Myocyte (in vitro differentiated cells): ENCODE measurements at places on chromosomes 1 and 21. TPM values are rescaled to one million over a fixed set of nuclear protein-coding genes. Genes with fewer than 3 reads are reported as not detected.

The CFAP141 gene
- not detected in 2 replicates for total RNA-seq

The AKR7A3 gene
- total RNA-seq, result 0.19 and 0.52 TPM in 2 replicates

The KCNK1 gene
- total RNA-seq, result not detected in 2 replicates

The RBM15 gene
- total RNA-seq, result 32.2 and 34.7 TPM in 2 replicates

The CDA gene
- 0.16 TPM in 1 of 2 replicates, not detected in the other for total RNA-seq

The SELENOF gene
- total RNA-seq, result 104 and 129 TPM in 2 replicates

The RNU1-4 gene
- not detected in 2 replicates for total RNA-seq

The MPZ gene
- total RNA-seq, result 1.7 and 2.8 TPM in 2 replicates

The FCER1G gene
- not detected in 2 replicates for total RNA-seq

The TPTE gene
- not detected in 2 replicates for total RNA-seq

The LBR gene
- 13.7 and 14.3 TPM in 2 replicates for total RNA-seq

The BSND gene
- total RNA-seq, result not detected in 2 replicates

The COA7 gene
- 8.4 and 15.8 TPM in 2 replicates for total RNA-seq

The KRTAP10-10 gene
- total RNA-seq, result not detected in 2 replicates

The KISS1 gene
- 10.6 and 19.3 TPM in 2 replicates for total RNA-seq

The PLA2G2D gene
- total RNA-seq, result not detected in 2 replicates

The OR10X1 gene
- total RNA-seq, result not detected in 2 replicates

The OR2L2 gene
- total RNA-seq, result not detected in 2 replicates

The PTPRU gene
- 21.5 and 25.8 TPM in 2 replicates for total RNA-seq

The TNFSF4 gene
- total RNA-seq, result 4.3 and 8.7 TPM in 2 replicates

The RCAN1 gene
- total RNA-seq, result 23.8 and 40.2 TPM in 2 replicates

The ANP32E gene
- 14.9 and 17.9 TPM in 2 replicates for total RNA-seq

The RORC gene
- 0.72 and 1.4 TPM in 2 replicates for total RNA-seq

The NHLH1 gene
- 0.21 and 0.51 TPM in 2 replicates for total RNA-seq

The DHX9 gene
- total RNA-seq, result 113 and 114 TPM in 2 replicates

The CALML6 gene
- 0.27 and 0.36 TPM in 2 replicates for total RNA-seq

The EVA1C gene
- 1.0 and 1.9 TPM in 2 replicates for total RNA-seq

The SELENON gene
- 18.7 and 19.1 TPM in 2 replicates for total RNA-seq

The KLF18 gene
- total RNA-seq, result not detected in 2 replicates

The ZYG11A gene
- total RNA-seq, result 0.10 TPM in 1 of 2 replicates, not detected in the other

The FCRL3 gene
- not detected in 2 replicates for total RNA-seq

The MTARC1 gene
- 0.31 and 0.51 TPM in 2 replicates for total RNA-seq

The CSMD2 gene
- total RNA-seq, result not detected in 2 replicates

The ARHGAP29 gene
- total RNA-seq, result 4.4 and 5.7 TPM in 2 replicates

The NFYC gene
- total RNA-seq, result 42.2 and 46.8 TPM in 2 replicates

The OR14K1 gene
- total RNA-seq, result not detected in 2 replicates

The ORC1 gene
- 0.11 and 0.42 TPM in 2 replicates for total RNA-seq

The FAM167B gene
- total RNA-seq, result 0.53 TPM in 1 of 2 replicates, not detected in the other

The LY9 gene
- total RNA-seq, result not detected in 2 replicates

The SPRR1B gene
- total RNA-seq, result not detected in 2 replicates

The GUCA2A gene
- total RNA-seq, result not detected in 2 replicates

The PRR9 gene
- total RNA-seq, result not detected in 2 replicates

The DPT gene
- not detected in 2 replicates for total RNA-seq

The HENMT1 gene
- total RNA-seq, result 0.19 TPM in 1 of 2 replicates, not detected in the other

The RYR2 gene
- 0.16 TPM in 1 of 2 replicates, not detected in the other for total RNA-seq

The PSMD4 gene
- 144 and 179 TPM in 2 replicates for total RNA-seq

The MR1 gene
- 10.4 and 11.8 TPM in 2 replicates for total RNA-seq

The EXOSC10 gene
- 40.9 and 53.4 TPM in 2 replicates for total RNA-seq
